ENCODE measurements at places on chromosomes 3 and 15. TPM values are rescaled to one million over a fixed set of nuclear protein-coding genes. Genes with fewer than 3 reads are reported as not detected.

OGG1 gene
- polyA plus RNA-seq, result 114 TPM

FBXW12 gene
- 0.18 TPM for polyA plus RNA-seq

RPSA gene
- polyA plus RNA-seq, result 1,397 TPM

LRRIQ4 gene
- polyA plus RNA-seq, result 0.07 TPM

ALDH1A3 gene
- polyA plus RNA-seq, result 23.8 TPM

KLHL40 gene
- 0.25 TPM for polyA plus RNA-seq

KBTBD13 gene
- polyA plus RNA-seq, result 0.04 TPM

ENTPD3 gene
- 4.3 TPM for polyA plus RNA-seq

PTPRG gene
- 18.3 TPM for polyA plus RNA-seq

CD80 gene
- polyA plus RNA-seq, result 0.45 TPM

DNA sequence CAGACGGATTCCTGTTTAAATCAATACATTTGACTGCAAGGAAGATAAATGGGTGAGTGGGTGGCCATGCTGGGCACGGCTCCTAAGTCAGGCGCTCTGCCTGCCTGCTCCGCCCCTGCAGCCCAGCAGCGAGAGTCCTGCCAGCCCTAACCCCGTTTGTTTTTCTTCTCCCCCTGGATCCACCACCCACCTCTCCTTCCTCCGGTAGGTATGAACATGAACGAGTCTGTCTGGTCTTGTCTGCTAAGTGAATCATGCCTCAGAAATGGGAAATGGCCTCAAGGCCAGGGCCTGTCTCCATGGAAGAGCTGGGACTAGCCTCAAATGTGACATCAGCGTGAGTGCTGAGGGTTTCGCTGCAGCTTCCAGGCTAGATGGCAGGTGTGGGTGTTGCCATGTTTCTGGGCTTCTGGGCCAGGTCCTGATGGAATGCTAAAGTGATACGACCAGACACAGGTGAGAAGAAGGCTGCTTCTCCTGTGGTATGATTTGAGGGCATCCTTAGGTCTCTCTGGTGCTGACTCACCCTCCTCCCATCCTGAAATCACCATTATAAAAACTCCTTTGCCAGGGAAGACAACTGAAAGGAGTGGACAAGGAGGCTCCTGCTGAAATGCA, 5.6 kb upstream of the FEM1B start:
- H3K27me3 ChIP-seq, result no peaks in the 10 kb centered on the region
- DNase-seq, result no peak
- peak overlapping the region; percentile 11 for H3K27ac ChIP-seq
- H3K4me3 ChIP-seq, result no peak overlapping the region

DNA sequence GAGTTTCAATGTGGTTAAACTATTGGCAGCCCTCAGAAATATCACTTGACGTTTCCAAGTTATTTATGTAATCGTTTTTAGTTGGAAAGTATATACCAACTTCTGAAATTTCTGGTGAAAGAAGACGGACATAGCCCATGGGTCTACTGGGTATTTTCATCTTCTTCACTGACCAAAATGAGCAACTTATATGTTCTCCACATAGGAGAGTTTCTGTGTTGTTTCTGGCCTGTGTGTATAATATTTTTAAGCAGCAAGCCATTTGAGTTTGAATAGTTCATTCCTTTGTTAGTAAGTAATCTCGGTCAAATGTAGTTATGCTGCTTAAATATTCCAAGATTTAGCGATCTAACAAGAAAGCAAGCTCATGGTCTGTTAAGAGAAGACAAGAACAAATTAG, 57.3 kb downstream of the ADAMTSL3 start:
- no peak overlapping the region for H3K27ac ChIP-seq
- H3K27me3 ChIP-seq, result no peaks in the 10 kb centered on the region
- H3K36me3 ChIP-seq, result no peaks in the 10 kb centered on the region
- no peak for DNase-seq

DNA sequence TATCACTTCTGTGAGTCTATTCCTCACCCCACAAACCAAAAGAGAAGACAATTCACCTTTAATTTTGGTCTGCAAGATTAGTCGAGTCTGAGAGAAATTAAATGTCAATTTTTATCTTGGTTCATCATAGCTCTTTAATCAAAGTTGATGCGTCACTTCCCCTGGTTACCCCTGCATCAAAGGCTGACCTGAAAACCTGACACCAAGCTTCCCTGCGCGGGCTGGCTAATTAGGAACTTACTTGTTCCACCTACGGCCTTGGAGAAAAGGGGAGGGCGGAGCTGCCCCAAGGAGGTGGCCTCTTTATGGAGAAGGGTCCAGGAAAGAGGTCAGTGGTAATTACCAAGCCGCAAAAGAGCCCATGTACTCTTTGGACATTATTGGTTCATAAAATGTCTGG, 218.4 kb downstream of the ARRDC4 start:
- peaks cover 30% of the 10 kb centered on the region for H3K27me3 ChIP-seq
- no peak for DNase-seq
- no peak overlapping the region for H3K4me3 ChIP-seq
- H3K27ac ChIP-seq, result no peak overlapping the region
- no peaks in the 10 kb centered on the region for H3K4me1 ChIP-seq

GRCh38 chr3:11632966-11633365, 10.7 kb downstream of the VGLL4 start:
- H3K27me3 ChIP-seq, result no peaks in the 10 kb centered on the region
- H3K36me3 ChIP-seq, result no peaks in the 10 kb centered on the region
- no peaks in the 10 kb centered on the region for H3K4me1 ChIP-seq
- no peak for DNase-seq

DNA sequence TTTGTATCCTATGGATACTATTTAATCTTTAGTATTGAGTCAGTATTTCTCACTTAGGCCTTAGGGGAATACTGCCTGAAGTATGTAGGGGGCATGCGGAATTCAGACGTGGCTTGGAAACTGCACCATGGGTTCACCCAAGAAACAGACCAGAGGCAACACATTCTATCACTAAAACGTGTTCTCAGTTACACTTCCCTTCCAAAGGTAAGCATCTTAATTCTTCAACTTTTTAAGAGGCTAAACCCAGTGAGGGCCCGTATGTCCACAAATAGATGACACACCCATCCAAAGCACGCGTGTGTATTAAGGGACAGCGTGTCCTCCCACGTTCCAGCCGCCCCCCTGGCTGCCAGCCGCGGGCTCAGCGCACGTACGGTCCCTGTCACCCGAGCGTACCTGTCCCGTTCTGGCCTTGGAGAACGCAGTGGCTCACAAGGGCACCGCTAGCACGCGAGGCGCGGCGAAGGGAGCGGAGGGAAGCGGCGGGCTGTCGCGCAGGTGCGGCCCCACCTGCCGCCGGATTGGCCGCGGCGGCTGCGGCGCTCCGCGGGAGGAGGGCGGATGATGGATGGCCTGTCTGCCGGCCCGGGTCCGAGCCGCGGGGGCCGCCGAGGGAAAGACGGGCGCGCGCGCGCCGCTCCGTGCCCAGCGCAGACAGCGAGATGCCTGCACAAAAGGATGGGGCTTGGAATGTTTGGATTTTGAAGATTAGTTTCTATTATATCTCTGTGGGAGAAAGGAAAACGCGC, 1003.9 kb upstream of the NR2F2 start:
- H3K4me1 ChIP-seq, result no peaks in the 10 kb centered on the region
- H3K27me3 ChIP-seq, result peaks cover 30% of the 10 kb centered on the region
- H3K4me3 ChIP-seq, result peak overlapping the region; percentile 4
- no peak for DNase-seq
- no peak overlapping the region for H3K27ac ChIP-seq
- H3K36me3 ChIP-seq, result no peaks in the 10 kb centered on the region

GRCh38 chr15:60737217-60737616, 258.3 kb upstream of the ICE2 start:
- H3K36me3 ChIP-seq, result no peaks in the 10 kb centered on the region
- H3K4me3 ChIP-seq, result no peak overlapping the region
- no peak for DNase-seq

- H3K36me3 ChIP-seq, result no peaks in the 10 kb centered on the region
- H3K4me1 ChIP-seq, result peaks cover 35% of the 10 kb centered on the region
- DNase-seq, result no peak
- no peak overlapping the region for H3K27ac ChIP-seq
Measured at GRCh38 chr3:194075802-194076460, 60.0 kb upstream of the HES1 start.

GRCh38 chr3:150232992-150233451, 175.1 kb upstream of the TSC22D2 start:
- no peak overlapping the region for H3K4me3 ChIP-seq
- peaks cover 3% of the 10 kb centered on the region for H3K4me1 ChIP-seq
- no peaks in the 10 kb centered on the region for H3K36me3 ChIP-seq
- no peaks in the 10 kb centered on the region for H3K27me3 ChIP-seq
- no peak for DNase-seq

- peak; percentile 14 for DNase-seq
- no peaks in the 10 kb centered on the region for H3K4me1 ChIP-seq
- no peaks in the 10 kb centered on the region for H3K27me3 ChIP-seq
- no peak overlapping the region for H3K4me3 ChIP-seq
Measured at GRCh38 chr3:185912929-185913901, 24.6 kb downstream of the TRA2B start.

DNA sequence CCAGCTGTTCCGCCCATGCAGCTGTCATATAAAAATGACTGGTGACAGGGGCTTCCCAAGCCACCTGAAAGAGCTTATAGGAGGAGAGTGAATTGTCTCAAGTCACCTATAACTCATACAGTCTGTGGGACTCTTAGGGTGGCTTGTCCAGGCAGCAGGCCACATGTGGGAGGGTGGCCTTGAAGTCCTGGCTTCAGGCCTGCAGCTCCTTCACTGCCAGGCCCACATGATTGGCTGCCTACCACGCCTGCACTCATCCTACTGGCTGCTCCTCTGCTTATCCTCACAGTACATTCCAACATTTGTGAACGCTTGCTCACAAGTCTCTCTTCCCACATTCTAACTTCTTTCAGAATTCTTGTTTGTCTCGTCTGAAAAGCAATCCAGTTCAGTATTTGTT, 41.1 kb upstream of the TIPARP start:
- DNase-seq, result no peak
- no peaks in the 10 kb centered on the region for H3K27me3 ChIP-seq
- peaks cover 9% of the 10 kb centered on the region for H3K4me1 ChIP-seq
- H3K36me3 ChIP-seq, result no peaks in the 10 kb centered on the region
- H3K4me3 ChIP-seq, result no peak overlapping the region

DNA sequence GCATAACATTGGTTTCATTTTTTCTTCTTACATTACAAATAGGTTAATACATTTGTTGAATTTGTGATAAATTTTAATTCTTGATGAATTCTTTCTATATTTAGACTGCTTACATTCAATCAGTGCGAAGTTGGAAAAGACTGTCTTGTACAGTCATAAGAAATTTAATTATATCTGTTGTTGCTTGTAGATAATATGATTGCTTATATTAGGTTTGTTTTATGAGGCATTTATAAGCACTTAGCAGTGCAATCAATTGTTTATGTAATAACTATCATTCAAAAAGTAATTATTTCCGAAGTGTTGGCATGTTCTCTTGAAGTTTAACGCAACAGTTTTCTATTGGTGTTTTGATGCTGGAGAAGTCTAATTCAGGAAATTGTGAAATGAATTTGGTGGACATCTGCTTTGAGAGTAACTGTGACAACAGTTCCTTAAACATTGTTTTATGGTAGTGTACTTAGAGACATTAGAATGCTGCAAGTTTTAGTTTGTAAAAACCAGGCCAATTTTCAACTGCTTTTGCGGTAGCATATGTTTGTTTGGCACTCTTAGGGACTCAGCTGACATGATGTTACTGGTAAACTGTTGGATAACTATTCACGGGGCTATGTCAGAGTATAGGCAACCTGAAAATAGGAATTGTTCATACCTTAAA, 99.7 kb downstream of the NAALADL2 start:
- H3K27me3 ChIP-seq, result peaks cover 4% of the 10 kb centered on the region
- DNase-seq, result no peak
- H3K36me3 ChIP-seq, result no peaks in the 10 kb centered on the region
- H3K27ac ChIP-seq, result no peak overlapping the region
- H3K4me3 ChIP-seq, result no peak overlapping the region

- H3K36me3 ChIP-seq, result peaks cover 3% of the 10 kb centered on the region
- peaks cover 6% of the 10 kb centered on the region for H3K4me1 ChIP-seq
- no peak for DNase-seq
- no peak overlapping the region for H3K4me3 ChIP-seq
- no peak overlapping the region for H3K27ac ChIP-seq
- H3K27me3 ChIP-seq, result no peaks in the 10 kb centered on the region
Measured at GRCh38 chr3:37913522-37913921, 51.8 kb downstream of the CTDSPL start.

DNA sequence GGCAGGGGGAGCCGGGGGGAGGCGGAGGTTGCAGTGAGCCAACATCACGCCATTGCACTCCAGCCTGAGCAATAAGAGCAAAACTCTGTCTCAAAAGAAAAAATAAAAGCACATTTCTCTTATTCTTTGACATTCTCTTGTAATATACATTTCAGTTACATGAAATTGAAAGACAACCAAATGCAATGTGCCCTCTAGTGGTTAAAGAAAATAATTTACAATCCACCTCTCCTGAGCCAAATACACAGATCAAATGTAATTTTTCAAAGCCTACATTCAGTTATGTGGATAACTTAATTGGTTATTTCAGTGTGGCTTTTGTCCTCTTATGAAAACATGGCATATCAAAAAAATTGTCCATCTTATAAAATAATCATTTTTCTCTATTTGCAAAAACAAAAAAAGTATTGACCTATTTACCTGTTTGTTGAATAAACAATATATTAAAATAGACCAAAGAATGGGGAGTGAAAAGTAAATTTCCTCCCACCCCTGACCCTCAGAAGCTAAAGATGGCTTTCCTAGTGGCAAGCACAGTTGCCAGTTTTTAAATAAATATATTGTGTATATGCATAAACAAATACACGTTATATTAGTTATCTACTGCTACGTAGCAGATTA, 14.2 kb upstream of the U2SURP start:
- no peaks in the 10 kb centered on the region for H3K4me1 ChIP-seq
- H3K36me3 ChIP-seq, result no peaks in the 10 kb centered on the region
- H3K4me3 ChIP-seq, result no peak overlapping the region
- H3K27ac ChIP-seq, result no peak overlapping the region
- DNase-seq, result no peak

- no peaks in the 10 kb centered on the region for H3K27me3 ChIP-seq
- no peak overlapping the region for H3K27ac ChIP-seq
- no peak for DNase-seq
- H3K36me3 ChIP-seq, result no peaks in the 10 kb centered on the region
- H3K4me1 ChIP-seq, result peaks cover 3% of the 10 kb centered on the region
- no peak overlapping the region for H3K4me3 ChIP-seq
Measured at GRCh38 chr3:114622001-114622400, 328.2 kb downstream of the TIGIT start.

All from large intestine (tissue), 12 donors.